Activated naive CD4-positive, alpha-beta T cell treated with anti-CD3 and anti-CD28 coated beads, Interleukin-2, amount 10 ng/mL, durations not matched to agents 7 days and 5 days (primary cell): ENCODE measurements at places on chromosomes 16 and 17.

GRCh38 chr16:86761111-86762031, 183.0 kb downstream of the FOXL1 start:
- peak; percentile 60 for DNase-seq

DNA sequence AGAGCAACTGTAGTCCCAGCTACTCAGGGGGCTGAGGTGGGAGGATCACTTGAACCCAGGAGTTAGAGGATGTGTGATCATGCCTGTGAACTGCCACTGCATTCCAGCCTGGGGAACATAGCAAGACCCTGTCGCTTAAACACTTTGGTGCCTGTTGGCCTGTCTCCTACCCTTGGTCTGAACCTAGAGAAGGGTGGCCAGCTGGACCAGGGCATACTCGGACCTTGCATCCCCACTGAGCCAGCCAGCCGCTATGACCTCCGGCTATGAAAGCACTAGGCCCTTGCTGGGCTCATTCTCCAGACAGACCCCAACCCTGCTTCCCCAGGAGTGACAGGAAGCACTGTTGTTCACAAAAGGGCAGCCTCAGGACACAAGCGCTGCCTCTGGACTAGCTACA, 4.6 kb downstream of the IFT20 start:
- DNase-seq = no peak

DNA sequence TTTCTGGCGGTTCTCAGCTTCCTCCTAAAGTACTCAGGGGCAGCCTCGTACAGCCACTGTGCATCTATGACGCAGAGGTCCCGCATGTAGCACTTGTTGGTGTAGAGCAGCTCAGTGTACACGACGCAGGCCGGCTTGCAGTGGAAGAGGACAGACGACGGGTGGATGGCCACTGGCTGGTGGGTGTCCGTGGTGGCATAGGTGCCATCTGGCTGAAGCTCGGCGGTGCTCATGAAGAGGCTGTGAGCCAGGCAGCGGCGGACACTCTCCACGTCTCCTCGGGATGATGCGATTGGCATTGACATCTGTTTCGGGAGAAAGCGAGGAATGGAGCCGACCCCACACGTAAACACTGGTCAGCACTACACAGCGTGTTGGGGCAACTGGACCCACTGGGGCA, 5.3 kb upstream of the C1QBP start:
- no peak for DNase-seq

DNA sequence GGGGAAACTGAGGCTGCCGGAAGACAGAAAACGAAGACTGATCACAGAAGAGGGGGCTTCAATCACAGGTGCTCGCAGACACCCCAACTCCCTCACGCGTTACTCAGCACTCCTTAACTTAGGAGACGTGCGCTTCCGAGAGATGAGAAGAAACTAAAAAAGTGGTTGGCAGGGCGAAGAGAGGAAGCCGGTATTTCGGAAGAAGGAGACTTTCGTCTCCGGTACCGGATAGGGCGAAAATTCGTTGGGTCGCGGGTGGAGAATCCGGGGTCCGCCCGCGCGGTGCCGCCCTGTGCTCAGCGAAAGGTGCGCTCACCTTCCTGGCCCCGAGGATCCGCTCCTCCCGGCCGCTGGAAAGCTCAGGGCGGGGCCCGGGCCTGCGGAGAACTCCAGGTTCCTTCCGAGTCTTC, 917 bp upstream of the TBX2 start:
- DNase-seq = no peak

- no peak for DNase-seq
Observed at GRCh38 chr17:28334666-28335200, 539 bp downstream of the IFT20 start.

DNA sequence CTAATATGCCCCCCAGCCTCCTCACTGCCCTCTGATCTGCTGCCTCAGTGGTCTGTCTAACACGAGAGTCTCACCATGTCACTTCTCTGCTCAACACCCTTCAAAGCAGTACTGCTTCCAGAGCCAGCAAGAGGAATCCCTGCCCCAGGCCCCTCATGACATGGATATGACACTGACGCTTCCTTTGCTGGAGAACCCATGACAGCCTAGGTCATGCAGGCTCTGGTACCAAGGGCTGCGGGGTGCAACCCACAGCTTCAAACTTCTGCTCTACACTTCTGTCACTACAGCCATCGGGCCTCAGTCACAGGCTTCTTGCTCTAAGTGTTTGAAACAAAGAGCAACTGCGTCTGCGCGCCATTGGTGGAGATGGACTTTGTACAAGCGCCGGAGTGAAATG, 32.6 kb upstream of the DLX4 start:
- DNase-seq = no peak

DNA sequence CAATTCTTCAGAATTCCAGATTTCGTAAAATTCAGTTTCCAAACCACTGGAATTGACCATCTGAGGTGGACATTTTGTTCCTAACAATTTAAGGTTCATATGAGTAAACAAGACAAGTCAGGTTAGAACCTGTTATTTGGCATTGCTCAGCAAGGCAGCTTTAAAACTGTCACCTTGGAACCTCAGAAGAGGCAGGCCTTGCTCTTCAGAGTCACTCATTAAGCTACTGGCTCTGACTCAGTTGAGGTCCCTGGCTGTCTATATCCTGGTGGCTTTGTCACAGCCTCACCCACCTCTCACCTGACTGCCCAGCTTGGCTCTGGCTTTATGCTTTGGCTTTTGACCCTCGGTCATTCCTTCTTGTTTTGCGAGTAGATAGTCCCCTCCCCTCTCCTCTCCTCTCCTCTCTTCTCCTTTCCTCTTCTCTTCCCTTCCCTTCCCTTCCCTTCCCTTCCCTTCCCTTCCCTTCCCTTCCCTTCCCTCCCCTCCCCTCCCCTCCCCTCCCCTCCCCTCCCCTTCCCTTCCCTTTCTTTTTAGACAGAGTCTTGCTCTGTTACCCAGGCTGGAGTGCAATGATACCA, 238.4 kb downstream of the SHISA9 start:
- no peak for DNase-seq

DNA sequence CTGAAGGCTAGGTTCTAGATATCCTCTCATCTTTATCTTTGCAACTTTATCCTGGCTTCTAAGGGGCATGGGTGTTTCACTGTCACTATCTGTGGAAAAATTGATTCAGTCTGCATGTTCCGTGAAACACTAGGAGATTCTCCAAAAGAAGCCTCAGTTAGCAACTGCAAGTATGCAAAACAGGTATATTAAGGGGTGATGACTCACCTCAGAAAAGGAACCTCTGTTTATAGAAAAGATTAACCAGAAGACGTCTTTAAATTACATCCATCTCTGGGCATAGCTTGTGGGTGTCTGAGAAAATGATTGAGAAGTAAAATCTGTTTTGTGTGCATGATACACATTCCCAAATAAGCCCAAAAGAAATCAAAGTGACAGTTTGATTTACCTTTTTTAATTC, 353.8 kb upstream of the HSBP1 start:
- DNase-seq = no peak

- no peak for DNase-seq
Observed at GRCh38 chr17:19271780-19272357, 34.7 kb downstream of the EPN2 start.

GRCh38 chr17:43373356-43373755, 25.4 kb upstream of the ARL4D start:
- no peak for DNase-seq

DNA sequence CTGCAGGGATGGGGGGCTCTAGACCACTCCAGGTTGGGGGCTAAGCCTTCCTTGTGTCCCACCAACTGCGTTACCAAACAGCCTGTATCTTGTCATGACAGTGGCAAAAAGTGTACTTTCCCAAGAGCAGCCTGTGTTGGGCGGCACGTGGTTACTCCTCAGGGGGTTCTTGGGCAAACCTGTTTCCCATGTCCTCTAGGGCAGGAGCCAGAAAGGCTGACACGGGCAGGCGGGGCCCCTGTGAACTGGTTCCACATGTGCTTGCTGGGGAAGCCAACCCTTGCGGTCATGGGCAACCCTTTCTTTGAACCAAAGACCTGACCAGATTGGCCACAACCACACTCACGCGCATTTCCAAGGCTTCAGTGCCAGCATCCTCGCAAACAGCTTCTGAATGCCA, 228.5 kb downstream of the RBFOX3 start:
- DNase-seq = no peak

DNA sequence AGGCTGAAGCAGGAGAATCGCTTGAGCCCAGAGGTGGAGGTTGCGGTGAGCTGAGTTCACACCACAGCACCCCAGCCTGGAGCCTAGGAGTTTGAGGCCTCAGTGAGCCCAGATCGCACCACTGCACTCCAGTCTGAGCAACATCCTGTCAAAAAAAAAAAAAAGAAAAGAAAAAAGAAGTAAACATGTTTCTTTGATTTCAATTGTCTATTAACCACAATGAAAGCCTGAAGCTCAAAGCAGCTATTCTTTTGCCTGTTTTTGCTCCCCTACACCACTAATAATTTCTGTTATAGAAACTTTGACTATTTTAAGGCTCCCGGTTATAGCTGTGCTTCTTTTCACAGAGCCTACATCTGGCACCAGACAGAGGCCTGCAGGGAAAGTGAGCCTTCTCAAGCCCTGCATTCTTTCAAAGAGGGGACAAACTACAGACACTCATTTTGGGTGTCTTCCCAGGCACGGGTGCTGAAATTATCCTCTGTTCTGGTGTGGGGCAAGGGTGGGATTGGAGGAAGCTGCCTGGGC, 14.2 kb upstream of the SLC52A1 start:
- DNase-seq = peak; percentile 85

GRCh38 chr16:17138801-17139200, 332.0 kb downstream of the XYLT1 start:
- DNase-seq = no peak

GRCh38 chr17:9878786-9879525, 26.1 kb downstream of the RCVRN start:
- DNase-seq = no peak
